Left ventricle myocardium superior (tissue), 1 donor: ENCODE measurements at places on chromosomes 5 and 9.
A peak's percentile ranks its signal among the peaks of the same experiment; 100 is the strongest.

- no peak for DNase-seq
These were observed 16.2 kb downstream of the OR2V2 start for GRCh38 chr5:181163487-181164075.

GRCh38 chr5:89015409-89015808 lies 132.4 kb upstream of the MEF2C start:
- DNase-seq = no peak

GRCh38 chr5:177607452-177608192 lies 7.7 kb downstream of the B4GALT7 start:
- DNase-seq = peak; percentile 83

GRCh38 chr9:136225748-136226679 lies 19.6 kb downstream of the QSOX2 start:
- peak; percentile 67 for DNase-seq

- no peak for DNase-seq
These were observed 1.3 kb downstream of the RANBP3L start for GRCh38 chr5:36300191-36300926.

GRCh38 chr5:95317687-95318086 lies 32.8 kb upstream of the MCTP1 start:
- no peak for DNase-seq

DNA sequence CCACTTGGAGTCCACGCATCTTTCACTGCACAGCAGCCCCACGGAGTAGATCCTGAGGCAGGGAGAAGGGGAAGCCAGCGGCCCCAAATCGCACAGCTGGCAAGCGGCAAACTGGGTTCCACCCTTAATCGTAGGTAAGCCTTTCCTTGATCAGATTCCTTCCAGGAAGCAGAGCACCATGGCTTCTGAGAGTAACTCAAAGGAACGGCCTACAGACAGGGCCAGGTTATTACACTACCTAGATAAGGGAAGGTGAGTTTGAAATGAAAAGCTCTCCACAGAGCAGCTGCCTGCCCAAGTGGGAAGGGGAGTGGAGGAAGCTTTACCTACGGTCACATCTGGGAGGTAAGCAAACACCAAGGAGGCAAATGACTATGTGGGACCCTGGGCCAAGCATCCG lies 7.9 kb downstream of the DAP start:
- DNase-seq = no peak

DNA sequence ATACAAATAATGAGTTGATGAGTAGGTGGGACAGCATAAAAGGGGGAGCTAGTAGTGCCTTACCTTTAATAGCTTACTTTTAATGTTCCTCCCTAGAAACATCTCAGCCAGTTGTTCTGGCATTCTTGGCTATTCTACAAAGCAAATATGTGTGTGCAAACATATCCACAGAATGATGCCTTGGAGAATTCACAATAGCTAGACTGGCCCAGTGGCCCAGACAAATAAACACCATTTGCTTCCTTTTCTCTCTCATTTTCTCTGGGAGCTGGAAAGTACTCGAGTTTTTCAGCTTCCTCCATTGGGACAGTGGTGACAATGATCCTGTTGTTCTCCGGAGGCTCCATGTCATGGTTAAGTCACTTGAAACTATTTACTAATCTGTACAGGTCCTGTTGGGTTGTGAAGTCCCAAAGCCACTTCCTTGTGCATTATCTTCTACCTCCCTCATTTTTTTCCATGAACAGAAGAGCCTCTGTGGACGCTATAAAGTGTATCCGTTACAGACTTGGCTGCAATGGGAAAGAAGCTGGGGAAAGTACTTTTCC lies 122.9 kb downstream of the DMAC1 start:
- no peak for DNase-seq

DNA sequence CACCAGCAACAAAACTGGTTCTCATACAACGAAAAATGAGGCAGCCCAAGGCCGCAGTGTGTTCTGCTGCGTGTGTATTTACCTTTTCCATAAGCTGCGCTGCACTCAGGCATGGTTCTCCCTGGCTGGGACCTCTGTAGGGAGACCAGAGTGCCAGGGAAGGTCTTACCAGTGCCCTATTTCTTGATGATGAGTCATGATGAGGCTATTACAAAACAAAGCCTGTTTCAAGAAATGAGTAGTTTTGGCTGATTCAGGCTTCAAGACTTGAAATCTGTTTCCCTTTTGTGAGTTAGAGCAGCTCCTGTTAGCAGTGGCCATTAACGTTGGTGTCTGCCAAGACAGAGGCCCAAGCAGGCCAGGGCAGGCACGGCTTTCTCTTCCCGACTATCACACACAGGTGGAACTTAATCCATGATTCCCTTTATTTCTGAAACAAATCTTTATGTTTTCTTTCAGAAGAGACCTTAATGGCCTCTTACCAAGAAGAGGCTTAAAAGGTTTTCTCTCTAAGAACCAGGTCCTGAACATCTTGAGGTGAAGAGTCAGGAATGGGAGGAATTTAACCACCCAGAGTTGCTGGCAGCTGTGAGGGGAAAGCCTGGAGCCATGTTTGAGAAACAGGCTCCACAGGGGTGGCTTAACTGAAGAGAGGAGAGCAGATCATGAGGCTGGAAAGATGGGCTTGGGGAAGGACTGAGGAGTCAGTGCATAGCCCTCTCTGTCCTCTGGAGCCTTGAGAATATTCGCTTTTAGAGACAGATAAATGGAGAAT lies 41.4 kb upstream of the TIFAB start:
- DNase-seq = no peak

- DNase-seq = no peak
These were observed 25.4 kb downstream of the EPB41L4B start for GRCh38 chr9:109295221-109296130.
